ENCODE measurements at places on chromosomes 7 and 10.

DNA sequence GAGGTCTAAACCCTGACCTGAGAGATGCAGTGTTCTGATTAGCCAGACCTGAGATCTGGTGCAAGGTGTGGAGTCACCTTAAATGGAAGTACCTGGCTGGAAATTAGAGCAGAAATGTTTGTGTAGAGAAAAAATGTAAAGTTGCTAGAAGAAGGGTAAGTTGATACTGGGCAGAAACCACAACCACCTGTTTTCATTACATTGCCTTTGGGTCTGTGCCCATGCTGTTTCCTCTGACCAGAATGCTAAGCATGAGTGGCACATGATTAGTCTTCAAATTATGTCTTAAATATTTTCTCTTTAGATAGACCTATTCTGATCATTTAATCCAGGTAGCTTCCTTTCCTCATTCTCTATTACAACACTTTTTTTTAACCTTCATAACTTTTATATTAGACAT, 69.0 kb downstream of the CASD1 start:
- no peak for DNase-seq

GRCh38 chr7:2211259-2211880, 21.4 kb downstream of the MAD1L1 start:
- DNase-seq, result no peak

DNA sequence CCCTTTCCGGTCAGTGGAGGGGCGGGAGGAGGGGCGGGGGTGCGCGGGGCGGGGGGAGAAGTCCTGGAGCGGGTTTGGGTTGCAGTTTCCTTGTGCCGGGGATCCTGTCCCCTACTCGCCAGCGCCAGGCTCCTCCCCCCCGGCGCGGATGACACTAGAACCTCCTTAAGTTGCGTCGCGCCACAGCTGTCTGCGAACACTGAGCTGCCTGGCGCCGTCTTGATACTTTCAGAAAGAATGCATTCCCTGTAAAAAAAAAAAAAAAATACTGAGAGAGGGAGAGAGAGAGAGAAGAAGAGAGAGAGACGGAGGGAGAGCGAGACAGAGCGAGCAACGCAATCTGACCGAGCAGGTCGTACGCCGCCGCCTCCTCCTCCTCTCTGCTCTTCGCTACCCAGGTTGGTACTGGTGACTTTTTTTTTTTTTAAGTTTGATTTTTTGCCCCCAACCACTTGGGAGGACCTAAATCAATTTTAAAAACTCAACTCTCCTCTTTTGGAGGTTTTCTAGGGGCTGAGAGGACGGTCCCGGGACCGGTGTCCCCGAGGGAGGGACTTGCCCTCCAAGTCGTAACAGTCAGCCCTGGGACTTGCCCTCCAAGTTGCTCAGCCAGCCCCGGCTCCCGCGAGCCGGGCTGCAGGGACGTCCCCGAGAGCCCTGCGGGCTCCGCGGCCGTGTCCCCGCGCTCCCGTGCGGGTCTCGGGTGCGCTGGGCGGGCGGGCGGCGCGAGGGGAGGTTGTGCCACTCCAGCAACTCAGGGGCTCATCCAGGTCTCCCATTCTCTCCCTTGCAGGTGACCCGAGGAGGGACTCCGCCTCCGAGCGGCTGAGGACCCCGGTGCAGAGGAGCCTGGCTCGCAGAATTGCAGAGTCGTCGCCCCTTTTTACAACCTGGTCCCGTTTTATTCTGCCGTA, at the start of gene GATA3:
Gene GATA3 (plus strand): TSS at position 195 of the 914 bp plus-strand sequence. CDS start 968 bp downstream, outside the sequence.
- peak; percentile 74 for DNase-seq

DNA sequence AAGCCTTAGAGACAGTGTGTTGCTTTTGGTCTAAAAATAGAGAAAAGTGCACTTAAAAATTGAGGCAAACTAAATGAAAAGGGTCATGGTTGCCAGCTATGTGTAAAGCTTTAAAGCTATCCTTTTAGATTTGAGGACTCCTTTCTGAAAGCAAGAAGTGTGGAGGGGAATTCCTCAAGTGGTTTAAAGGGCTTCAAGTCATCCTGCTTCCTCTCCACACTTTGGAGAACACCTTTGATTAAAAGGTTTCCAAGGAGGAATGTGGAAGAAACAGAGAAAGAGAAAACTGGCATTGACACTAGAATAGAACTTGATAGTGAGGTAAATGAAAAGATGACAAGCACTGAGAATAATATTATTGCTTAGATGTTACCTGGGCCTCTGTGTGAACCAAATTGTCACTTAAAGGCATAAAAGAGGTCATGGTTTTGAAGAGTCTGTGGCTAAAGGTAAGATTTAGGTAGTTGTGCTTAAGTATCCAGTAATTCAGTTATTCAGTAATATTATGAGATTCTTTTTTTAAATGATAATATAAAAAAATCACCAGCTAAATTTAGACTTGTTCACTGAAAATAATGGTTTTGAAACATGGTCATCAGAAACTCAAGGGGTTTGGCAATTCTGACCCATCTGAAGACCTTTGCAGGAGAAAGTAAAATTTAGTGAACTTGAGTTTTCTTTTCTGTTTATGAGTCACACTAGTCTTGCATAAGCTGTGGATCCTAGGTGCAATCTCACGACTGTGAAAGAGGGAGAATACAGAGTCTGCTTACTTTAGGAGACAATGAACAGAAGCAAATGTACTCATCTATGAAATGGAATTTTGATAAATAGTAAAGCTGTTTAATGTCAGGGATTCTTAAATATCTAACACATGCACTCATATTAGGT, 466.0 kb downstream of the KIF20B start:
- no peak for DNase-seq

- DNase-seq, result no peak
Measured at GRCh38 chr10:77837925-77838595, 88.5 kb downstream of the DLG5 start.

DNA sequence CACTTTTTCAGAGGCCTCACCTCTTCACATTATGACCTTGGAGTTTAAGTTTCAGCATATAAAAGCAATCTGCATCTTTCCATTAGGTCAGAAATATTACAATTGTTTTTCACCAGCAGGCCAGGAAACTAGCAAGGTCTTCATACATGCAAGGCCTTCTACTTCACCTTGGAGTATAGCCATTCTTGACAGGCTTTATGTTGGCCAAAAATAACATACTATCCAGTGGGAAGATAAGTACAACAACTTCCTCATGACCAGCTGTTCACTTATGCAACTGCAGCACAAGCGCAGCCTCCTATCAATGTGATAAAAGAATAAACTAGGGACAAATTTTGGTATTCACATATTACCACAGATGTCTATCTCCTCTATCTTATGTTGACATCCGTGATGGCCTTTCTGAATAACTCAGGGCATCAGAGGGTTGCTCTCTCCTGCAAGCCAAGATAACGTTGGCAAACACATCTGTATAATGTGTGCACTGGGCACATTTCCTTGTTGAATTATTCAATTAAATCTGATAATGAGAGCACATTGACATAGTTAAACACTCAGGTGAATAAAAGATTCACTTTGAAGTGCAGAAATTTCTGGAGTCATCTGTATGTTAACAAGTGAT, 239.8 kb downstream of the FZD1 start:
- no peak for DNase-seq

GRCh38 chr7:83475420-83475819, 173.5 kb downstream of the SEMA3E start:
- no peak for DNase-seq

DNA sequence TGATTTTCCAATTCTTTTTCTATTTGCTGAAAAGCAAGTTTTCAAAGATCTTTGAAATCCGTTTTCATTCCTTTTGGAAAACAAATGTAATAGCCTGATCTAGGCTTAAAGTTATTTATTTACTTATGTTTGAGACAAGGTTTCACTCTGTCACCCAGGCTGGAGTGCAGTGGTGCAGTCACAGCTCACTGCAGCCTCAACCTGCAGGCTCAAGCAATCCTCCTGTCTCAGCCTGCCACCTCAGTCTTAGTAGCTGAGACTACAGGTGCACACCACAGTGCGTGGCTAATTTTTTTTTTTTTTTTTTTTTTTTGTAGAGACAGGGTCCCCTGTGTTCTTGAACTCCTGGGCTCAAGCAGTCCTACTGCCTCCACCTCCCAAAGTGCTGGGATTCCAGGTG, 4.6 kb downstream of the ST7 start:
- no peak for DNase-seq

GRCh38 chr10:111063471-111063870, 13.4 kb upstream of the ADRA2A start:
- no peak for DNase-seq

- DNase-seq, result no peak
Measured at GRCh38 chr7:100367676-100368613, 5.3 kb upstream of the PILRA start.

DNA sequence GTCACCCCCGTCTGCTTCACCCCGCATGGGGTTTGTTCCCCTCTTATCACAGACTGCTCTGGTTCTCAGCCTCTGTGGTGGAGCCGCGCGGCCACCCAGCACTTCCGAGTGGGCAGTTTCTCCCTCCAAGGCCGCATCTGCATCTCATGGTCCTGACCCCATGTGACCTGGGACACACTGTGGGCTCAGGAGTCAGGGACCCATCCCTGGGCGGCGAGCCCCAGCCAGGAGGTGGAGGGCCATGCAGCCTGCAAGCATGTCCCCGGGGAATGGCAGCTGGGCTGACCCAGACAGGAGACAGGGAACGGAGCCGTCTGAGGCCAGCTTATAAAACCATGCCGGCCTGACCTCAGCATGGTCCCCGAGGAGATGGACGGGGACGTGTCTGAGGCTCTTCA, 25.2 kb upstream of the TTYH3 start:
- no peak for DNase-seq

GRCh38 chr7:12389089-12389700, 14.5 kb downstream of the VWDE start:
- peak; percentile 9 for DNase-seq

- DNase-seq, result peak; percentile 57
Measured at GRCh38 chr10:133230387-133231195, 574 bp downstream of the UTF1 start.

DNA sequence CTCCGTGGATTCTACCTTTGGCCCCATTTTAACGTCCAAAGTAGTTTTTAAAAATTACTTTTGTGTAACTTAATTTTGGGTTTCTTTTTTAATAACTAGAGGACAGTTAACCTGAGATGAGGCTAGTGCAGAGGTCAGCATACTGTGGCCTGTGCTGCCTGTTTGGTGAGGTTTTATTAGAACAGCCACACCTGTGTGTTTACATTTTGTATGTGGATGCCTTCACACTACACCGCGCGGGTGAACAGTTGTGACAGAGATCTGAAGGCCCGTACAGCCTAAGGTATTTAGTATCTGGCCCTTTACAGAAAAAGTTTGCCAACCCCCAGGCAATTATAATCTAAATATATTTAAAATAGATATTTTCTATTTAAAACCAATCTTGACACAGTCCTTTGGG, 46.9 kb downstream of the STK17A start:
- DNase-seq, result no peak

DNA sequence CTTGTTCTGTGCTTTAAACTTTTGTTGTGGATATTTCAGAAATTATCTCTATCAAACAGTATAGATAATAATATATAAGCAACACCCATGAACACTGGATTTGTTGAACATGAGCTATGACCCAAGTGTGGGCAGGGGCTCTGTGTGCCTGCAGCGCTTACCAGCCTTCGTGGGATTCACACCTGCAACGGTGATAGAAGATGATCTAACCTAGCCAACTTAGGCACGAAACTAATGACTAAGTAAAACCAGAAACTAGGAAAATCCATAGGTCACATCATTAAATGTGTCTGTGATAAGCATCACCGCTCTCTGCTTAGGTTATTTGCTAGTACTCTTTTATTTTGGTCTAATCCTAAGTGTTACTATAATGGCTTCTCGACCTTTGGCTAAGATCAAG, 18.0 kb downstream of the SPAG6 start:
- DNase-seq, result no peak

DNA sequence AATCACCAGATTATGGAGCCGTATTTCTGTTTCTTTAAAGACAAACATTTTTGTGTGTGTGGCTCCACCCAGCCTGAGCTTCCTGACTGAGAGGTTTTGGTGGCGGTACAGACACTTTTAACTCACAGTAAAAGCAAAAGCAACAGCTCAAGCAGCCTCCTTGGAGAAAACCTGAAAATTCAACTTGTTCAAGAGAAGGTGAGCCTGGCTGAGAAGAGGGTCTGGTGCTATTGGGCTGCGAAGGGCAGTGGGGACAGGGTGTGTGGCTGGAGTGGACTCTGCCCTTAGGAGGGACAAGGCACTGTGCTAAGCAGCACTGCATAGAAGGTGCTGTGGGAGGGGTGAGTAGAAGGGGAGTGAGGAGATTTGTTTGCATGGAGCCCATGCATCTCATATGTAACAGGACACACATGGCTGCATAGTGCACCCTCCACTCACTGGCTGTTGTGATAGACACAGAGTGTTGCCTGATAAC, at the start of gene GIMAP7:
Gene GIMAP7 (plus strand): TSS at position 125 of the 475 bp plus-strand sequence. CDS start 5,103 bp downstream, outside the sequence.
- peak; percentile 67 for DNase-seq

DNA sequence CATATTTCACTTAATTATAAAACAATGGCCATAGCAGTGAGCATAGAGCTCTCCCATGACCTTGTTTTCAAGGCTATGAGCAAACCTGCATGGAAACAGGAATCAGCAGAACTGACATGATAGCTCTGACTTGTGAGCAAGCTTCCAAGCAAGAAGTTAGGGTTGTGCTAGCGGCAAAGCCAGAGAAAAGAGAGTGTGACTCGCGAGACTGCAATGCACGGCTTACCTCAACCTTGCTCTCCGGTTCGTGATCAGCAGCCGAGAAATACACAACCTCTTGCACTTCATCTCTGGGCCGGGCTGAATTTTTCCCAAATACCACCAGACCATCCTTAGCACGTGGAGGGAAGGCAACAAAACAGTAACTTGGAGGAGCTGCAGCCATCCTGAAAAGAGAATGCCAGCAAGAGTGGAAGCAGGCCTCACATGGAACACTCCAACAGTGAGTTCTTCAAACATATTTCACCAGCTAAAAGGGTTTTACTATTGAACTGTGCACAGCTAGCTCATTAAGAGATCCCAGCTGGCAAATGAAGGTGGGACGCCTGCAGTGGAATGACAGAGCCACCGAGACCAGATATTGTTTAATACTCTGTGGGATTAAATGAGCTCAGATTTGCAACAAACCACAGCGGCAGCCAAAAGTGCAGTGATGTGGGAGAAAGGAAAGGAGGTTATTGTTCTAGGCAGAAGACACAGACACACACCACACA, 20.8 kb downstream of the SCRN1 start:
- no peak for DNase-seq

DNA sequence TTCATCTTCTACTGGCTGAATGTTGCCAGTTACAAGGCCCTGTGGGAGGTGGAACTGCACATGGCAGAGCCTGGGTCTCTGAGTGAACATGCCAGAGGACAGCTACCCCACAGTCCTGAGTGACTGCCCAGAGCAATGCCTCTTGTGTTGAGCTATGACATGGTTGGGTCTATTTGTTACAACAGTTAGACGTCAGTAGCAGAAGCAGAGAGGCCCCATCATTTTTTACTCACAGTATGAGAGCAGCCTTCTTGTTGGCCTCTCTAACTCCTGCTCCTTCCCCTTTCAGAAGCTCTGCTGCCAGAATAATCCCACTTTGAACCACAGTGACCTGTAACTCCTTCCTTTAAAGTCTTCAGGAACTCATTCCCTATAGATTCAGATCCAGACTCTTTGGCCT, 30.8 kb upstream of the NRP1 start:
- no peak for DNase-seq

- no peak for DNase-seq
Measured at GRCh38 chr7:48168159-48168558, 3.1 kb upstream of the ABCA13 start.

GRCh38 chr7:82317257-82317721, 126.3 kb downstream of the CACNA2D1 start:
- DNase-seq, result no peak
